ENCODE measurements at places on chromosomes 6 and 20.

DNA sequence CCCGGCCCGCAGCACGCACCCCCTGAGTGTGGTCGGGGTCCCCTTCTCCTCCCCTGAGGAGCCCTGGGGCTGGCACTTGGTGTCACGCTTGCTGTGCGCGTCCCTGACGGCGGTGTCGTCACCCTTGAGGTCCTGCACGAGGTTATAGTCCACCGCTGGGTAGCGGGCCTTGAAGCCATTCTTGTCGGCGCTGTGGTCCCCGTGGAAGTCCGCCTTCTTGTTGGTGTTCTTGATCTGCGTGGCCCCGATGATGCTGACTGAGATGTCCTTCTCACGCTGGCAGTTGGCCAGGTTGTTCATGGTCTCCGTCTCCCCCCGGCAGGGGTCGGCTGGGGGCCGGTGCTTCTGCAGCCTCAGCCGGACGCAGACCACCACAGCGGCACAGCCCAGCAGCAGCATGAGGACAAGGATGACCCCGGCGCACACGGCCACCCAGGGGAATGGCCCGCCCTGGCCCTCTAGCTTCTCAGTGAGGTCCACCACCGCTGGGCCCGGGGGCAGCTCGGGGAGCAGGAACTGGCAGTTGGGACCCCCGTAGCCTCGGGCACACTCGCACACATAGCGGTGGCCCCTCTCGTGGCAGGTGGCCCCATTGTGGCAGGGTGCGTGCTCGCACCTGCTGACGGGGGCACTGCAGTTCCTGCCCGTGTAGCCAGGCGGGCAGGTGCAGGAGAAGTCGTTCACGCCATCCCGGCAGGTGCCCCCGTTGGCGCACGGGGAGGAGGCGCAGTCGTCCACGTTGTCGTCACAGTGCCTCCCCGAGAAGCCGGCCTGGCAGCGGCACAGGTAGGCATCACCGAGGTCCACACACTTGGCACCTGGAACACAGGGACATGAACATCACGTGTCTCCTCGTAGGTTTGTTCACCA, 7.4 kb downstream of the DLL1 start:
- DNase-seq, result no peak

DNA sequence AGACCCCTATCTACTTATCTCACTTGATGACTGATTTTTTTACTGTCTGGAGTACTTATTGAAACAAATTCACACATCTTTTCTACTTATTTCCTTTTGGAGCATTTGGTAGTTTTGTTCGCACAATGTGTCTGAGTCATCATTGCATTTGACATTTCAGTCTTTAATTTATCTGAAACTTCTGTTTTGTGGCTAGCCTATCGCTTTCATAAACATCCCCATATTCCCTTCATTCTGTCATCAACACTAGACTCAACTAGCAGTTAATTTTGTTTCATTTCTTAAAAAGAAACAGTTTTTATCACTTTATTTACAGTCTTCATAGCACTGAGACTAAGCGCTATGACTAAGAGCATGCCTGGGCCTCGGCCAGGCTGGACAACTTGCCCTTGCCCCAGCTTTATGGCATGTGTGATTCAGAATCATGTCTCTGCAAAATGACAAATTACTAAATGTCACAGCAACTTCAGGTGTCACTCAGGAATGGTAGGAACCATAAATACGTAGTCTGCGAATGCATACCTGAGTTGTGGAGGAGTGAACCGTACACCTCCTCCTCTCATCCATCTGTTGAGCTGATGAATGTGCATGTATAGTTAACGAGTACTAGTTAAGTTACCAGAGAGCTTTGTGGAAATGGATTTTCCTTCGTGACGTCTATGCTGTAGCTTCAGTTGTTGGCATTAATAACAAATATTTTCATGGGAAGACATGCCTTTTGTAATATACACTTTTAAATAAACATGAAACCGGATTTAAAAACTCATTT, 16.2 kb downstream of the L3MBTL3 start:
- no peak for DNase-seq

- DNase-seq, result no peak
Observed at GRCh38 chr20:47201074-47201730, 155.3 kb downstream of the ZMYND8 start.

DNA sequence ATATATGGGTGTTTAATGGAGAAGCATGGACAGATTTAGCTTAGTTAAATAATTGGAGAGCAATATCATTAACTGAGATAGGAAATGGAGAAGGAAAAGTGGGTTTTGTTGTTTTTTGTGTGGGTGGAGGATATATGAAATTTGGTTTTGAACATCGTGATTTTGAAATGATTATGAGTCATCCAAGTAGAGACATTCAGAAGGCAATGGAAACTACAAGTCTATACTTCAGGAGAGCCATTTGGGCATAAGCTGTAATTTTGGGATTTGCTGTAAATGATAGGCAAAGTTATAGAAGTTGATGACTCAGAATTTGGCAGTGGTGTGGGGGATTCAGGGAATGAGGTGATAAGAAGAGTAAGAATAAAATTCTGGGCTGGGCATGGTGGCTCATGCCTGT, 27.4 kb upstream of the FAM135A start:
- no peak for DNase-seq

- DNase-seq, result no peak
Observed at GRCh38 chr6:73713426-73714147, 17.6 kb downstream of the CD109 start.

DNA sequence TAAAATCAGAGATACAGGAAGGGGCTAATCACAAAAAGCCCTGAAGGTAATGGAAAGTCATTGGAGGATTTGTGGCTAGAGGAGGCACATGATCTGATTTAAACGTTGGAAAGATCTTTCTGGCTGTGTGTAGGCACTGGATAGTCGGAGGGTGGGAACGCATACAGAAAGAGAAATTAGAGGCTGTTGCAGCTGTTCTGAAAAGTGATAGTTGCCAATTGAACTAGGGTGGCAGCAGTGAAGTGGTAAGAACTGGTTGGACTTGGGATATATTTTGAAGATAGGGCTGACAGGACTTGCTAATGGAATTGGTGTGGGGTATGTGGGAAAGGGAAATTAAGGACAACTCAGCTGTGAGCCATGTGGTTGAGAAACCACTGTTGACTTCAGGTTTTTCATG, 223.6 kb downstream of the OGFRL1 start:
- DNase-seq, result no peak

DNA sequence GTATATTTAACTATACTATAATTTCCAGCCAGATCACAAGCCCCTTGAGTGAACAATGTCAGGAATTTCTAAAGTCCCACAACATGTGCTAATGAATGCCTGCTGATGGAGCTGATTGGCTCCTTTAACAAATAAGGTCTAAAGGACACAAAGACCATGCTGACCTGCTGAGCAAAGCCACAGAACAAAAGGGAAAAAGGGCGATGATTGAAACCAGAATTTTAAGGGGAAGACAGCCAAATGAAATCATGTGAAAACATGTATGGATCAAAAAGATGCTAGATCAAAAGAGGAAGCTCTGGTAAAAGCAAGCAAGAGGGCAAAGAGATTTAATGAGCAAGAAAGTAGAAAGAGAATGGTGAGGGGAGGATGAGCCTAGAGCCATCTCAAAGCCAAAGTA, 105.6 kb downstream of the DCDC2 start:
- DNase-seq, result no peak

GRCh38 chr20:25040438-25040831, 17.5 kb downstream of the ACSS1 start:
- DNase-seq, result no peak

DNA sequence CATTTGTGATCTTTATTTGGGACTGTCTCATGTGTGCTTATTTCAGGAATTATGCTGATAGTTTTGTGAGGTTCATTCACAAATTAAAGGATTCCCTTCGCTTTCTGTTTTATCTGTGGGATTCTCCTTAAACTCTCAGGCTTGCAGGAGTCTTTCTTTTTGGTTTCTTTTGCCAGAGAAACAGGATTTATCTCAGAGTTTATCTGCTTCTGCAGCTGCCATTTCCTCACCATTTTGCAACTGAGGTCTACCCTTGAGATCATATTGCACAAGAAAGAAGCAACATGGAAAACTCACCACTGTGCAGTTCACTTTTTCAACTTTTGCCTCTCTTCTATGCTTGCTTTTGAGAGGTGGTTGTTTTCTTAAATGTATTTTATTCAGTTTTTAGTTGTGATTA, 201.0 kb downstream of the PRL start:
- DNase-seq, result no peak

- DNase-seq, result no peak
Observed at GRCh38 chr6:166262743-166263515, 45.3 kb downstream of the PRR18 start.

- no peak for DNase-seq
Observed at GRCh38 chr6:102813489-102814275, 1420.2 kb downstream of the GRIK2 start.

GRCh38 chr20:39283464-39283863, 321.3 kb downstream of the DHX35 start:
- no peak for DNase-seq

GRCh38 chr20:13960119-13960518, 30.3 kb downstream of the SEL1L2 start:
- no peak for DNase-seq

- DNase-seq, result no peak
Observed at GRCh38 chr6:113558966-113559365, 298.2 kb upstream of the MARCKS start.

DNA sequence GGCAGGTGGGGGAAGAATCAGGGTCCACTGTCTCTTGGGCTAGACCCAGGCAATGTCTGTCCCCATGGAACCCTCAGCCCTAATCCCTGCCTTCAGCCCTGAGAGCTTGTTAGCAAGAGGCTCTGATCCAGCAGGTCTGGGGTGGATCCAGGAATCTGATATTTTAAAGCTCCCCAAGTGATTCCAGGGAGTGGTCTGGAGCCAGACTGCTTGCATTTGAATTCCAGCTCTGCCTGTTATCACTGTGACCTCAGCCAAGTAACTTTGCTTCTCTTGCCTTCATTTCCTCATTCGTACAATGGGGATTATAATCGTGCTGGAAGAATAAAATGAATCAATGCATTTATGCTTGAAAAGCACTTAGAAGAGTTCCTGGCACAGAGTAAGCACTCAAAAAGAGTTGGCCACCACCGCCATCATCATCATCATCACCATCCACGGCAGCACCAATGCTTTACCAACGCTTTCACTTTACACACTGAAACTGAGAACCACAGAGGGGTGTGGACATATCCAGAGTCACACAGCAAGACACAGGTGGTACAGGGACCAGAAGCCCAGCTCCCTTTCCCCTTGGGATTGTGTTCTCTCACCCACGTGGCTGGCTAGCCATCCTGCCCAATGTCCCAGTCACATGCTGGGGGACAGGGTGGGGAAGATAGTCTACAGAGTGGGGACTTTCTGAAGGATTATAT, 75.7 kb upstream of the RALY start:
- DNase-seq, result no peak

DNA sequence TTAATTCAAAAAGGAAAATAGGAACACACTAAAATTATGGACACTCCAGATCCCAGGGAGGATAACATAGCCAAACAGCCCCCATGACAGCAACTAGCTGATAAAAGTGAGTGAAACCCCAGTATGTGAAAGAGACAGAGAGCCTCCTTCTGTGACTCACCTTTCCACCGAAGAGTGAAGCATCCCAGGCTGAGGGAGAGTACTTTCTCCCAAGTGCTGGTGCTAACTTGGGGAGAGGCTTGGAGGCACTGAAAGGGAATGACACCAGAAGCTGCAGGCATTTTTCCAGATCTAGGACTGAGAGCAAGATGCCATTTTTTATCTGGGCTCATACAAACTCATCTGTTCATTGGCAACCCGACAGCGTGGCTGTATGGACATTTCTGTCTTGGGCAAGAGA, 339.8 kb downstream of the HTR1B start:
- DNase-seq, result no peak

- DNase-seq, result no peak
Observed at GRCh38 chr6:156347656-156348055, 429.5 kb upstream of the ARID1B start.

GRCh38 chr6:143937668-143937970, 70.4 kb downstream of the PLAGL1 start:
- DNase-seq, result no peak

DNA sequence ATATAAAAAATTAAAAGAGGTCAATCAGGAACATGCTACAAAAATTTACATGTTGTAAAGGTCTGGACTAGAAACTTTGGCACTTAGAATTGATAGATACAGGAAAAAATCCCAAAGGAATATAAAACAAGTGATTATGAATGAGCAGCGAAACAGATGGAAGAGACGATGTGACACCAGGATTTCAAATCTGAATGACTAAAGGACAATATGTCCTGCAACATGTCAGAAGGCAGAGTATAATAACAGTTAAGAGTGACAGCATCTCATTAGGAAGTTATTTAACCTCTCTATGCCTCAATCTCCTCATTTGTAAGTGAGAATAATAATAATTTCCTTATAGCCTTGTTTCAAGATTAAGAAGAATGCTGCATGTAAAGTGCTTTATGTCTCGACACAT, 50.3 kb downstream of the FRK start:
- DNase-seq, result no peak

DNA sequence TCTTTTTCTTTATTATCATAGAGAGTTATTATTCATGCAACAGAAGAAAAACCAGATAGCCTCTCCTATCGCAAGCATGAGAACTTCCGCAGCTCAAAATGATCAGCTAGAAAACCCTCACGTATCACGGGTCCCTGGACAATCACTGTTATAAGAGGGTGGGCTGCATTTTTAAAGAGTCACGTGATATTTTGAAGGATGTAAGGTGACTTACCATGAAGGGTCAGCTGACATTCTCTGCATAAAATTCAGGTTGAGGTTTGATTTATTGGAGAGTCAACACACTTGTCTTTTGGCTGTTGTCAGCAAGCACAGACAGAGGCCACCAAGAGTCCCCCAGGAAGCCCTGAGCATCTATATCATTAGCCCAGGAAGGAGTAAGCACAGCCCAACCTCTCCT, 39.5 kb downstream of the ID4 start:
- no peak for DNase-seq

DNA sequence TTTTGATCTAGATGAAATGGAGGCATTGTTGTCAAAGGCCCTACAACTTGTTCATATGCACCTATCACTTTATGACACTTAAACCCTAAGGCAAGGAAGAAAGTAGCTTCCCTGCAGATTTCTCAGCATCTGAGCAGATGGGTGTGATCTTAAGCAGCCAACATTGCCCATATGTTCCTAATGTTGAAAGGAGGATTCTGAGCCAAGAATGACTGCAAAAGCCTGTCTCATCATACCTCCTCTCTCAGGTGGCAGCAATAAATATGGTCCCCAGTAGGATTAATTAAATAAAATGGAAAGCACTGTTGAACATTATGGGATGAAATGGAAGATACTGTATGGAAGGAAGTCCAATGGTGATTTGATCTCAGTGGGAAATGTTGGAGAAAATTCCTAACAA, 538.1 kb upstream of the MAN1A1 start:
- DNase-seq, result no peak

- DNase-seq, result no peak
Observed at GRCh38 chr6:106124015-106124414, 37.9 kb downstream of the PRDM1 start.

DNA sequence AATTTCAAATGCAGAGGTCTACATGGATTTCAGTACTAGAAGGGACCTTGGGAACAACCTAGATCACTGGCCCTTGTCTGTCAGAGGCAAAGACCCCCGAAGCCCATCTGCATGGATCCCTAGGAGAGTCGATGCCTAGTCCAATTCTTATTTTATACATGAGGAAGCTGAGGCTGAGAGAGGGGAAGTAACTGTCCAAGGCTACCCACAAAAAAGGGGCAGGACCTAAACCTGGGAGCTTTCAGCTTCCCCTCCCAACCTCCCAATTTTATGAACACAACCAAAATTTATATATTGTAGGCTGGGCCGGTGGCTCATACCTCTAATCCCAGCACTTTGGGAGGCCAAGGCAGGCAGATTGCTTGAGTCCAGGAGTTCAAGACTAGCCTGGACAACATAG, 73.2 kb downstream of the TRERF1 start:
- no peak for DNase-seq
